ENCODE measurements at places on chromosomes 16 and 17.

DNA sequence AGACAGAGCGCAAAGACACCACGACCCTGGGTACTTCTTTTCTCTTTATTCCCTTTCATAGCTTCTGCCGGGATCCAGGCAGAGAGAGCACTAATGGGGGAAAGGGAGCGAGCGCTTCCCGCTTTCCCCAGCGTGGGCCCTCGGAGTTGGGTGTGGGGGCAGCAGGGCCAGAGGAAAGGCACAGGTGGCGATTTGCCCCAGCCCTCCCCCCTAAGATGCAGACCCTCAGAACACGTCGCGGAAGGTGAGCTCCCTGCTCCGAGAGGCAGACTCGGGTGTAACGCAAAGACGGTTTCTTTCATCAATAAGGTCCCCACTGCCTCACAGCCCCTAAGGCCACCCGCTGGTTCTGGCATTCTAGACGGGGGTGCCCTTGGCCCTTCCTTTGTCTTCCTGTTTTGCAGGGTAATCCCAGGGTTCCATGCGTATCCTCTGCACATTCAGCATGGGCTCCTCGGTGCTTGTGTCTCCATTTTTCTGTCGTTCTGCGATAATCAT lies 570 bp upstream of the NME3 start:
- DNase-seq: no peak

DNA sequence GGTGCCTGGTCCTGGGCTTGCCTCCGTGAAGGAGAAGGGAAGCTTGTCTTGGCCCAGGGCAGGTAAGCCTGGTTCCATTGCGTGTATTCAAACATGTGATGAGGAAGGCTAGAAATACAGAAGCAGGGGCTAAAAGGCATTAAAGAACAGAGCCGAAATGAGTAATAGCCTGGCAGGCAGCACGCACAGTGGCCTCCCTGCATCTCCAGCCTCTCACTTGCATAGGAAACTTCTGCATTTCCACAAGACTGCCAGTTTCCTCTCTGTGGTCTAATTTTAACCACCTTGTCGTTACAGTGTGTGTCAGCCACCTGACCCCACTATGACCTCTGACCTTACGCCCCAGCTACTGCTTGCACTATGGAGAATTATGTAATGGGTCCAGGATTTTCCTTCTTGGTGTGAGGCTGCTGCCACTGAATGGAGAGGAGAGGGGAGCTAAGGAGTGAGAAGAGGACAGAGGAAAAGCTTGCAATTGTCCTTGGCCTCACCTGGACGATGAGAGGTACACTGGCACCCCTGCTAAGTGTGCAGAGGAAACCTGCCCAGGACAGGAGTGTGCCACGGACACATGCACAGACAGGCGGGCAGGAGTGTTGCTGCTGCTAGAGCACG lies 32.8 kb downstream of the HIC1 start:
- no peak for DNase-seq

GRCh38 chr17:43900183-43900857 lies 7.0 kb downstream of the MPP2 start:
- DNase-seq: peak; percentile 42

- DNase-seq: no peak
Observed at GRCh38 chr16:54689072-54689865, 241.4 kb upstream of the IRX5 start.

GRCh38 chr16:16036359-16036792 lies 87.0 kb downstream of the ABCC1 start:
- no peak for DNase-seq

Measured in NCI-H1417 treated with DMSO at 0.1 percent for 48 hours (cell line).